ENCODE measurements at places on chromosomes 4 and X.

- DNase-seq = no peak
Observed at GRCh38 chr4:26238426-26238777, 82.4 kb upstream of the RBPJ start.

GRCh38 chrX:16770970-16771482 lies 15.2 kb upstream of the TXLNG start:
- no peak for DNase-seq

- DNase-seq = no peak
Observed at GRCh38 chr4:140220058-140220457, 66.1 kb upstream of the MAML3 start.

DNA sequence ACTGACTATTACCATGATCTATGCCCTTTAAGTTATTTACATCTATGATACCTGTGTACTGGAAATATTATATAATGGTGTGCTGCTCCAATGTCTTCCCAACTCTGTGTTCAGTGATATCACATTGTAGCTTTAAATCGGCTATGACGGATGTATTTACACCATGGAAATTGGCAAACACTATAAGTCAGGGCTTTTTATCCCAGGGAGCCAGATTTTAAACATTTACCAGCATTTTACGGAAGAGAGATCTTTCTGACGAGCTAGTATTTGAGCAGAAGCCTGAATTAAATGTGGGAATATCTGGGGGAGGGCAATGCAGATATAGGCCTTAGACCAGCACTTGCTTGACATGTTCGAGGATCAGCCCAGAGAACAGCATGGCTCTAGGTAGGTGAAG lies 7.7 kb upstream of the PGM2 start:
- DNase-seq = no peak

DNA sequence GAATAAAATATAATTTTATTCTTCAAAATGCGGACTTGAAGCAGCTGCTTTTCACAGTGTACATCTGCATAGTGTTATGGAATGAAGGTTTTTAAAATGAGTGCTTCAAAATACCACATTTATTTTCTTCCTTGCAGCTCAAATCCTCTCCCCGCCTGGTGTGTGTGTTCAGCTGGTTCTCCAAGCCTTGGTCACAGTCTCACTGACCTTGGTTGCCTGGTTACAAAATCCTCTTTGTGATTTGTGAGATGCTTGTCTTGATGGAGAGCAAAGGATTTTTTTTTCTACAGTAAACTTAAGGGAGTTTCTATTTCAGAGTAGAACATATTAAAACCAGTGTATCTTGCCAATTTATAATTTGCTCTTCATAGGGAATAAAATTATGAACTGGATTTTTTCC lies 139.2 kb downstream of the PCDH18 start:
- DNase-seq = no peak

DNA sequence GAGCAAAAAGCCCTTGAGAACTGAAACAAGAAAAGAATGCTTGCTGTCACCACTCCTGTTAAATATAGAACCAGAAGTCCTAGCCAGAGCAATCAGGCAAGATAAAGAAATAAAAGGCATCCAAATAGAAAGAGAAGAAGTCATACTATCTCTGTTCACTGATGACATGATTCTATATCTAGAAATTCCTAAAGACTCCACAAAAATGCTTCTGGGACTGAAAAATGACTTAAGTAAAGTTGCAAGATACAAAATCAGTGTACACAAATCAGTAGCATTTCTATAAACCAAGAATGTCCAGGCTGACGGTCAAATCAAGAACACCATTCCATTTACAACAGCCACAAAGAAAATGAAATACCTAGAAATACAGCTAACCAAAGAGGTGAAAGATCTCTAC lies 552.7 kb upstream of the SLIT2 start:
- no peak for DNase-seq

DNA sequence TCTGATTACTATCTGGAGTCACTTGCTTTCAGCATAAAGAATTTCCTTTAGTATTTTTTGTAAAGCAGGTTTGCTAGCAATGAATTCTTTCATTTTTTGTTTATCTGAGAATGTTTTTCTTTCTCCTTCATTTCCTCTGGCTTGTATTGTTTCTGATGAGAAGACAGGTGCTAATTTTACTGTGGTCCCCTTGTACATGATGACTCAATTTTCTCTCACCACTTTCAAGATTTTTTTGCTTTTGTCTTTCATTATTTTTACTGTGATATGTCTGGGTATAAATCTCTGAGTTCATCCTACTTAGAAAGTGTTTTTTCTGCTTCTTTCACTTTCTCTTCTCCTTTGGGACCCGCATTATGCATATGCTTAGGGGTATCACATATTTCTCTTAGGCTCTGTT lies 62.6 kb downstream of the PKD2 start:
- DNase-seq = no peak

GRCh38 chr4:177232473-177232872 lies 77.2 kb upstream of the NEIL3 start:
- DNase-seq = no peak

GRCh38 chrX:72101597-72102037 lies 30.1 kb downstream of the RTL5 start:
- no peak for DNase-seq

- no peak for DNase-seq
Observed at GRCh38 chrX:92209936-92210335, 430.8 kb downstream of the PCDH11X start.

- no peak for DNase-seq
Observed at GRCh38 chr4:6193399-6193798, 7.0 kb downstream of the JAKMIP1 start.

DNA sequence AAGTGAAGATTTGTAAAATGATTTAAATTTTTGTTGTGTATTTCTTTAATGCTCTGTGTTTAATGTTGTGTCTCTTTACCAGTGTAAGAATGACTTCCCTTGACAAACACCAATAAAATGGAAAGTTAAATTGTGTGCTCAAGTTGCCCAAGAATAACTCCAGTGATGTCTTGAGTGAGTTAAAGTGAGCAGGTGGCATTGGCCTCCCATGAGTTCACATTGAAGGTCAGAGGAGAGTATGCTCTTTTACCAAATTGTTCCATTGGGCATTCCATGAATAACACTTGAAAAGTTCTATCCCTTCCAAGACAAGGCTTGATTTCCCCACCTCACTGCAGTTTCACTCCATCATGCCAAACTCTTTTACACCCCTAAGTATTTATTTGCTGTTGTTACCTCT lies 4.5 kb downstream of the ANXA5 start:
- no peak for DNase-seq

GRCh38 chr4:161133586-161134276 lies 1030.1 kb downstream of the FSTL5 start:
- DNase-seq = no peak
